ENCODE measurements at places on chromosomes 3 and 15.
A peak's percentile ranks its signal among the peaks of the same experiment; 100 is the strongest.

GRCh38 chr15:77584201-77584600 lies 48.5 kb downstream of the LINGO1 start:
- no peak for DNase-seq

DNA sequence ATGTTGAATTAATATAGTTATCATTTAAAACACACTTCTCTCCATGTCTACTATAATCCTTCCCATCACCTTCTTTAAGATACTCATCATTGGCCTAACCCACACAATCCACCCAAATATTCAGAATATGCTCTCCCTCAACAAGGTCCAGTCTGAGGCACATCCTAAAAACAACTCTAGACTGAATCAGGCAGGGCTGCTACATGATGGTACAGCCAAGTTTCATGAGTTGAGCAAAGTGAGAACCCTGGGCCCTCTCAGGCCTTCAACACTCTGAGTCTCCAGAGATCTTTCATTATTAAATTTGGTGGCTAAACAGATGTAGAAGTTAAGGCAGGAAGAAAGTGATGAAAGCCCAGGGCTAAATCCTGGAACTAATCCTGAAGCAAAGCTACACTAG lies 16.2 kb downstream of the ZNF148 start:
- no peak for DNase-seq

DNA sequence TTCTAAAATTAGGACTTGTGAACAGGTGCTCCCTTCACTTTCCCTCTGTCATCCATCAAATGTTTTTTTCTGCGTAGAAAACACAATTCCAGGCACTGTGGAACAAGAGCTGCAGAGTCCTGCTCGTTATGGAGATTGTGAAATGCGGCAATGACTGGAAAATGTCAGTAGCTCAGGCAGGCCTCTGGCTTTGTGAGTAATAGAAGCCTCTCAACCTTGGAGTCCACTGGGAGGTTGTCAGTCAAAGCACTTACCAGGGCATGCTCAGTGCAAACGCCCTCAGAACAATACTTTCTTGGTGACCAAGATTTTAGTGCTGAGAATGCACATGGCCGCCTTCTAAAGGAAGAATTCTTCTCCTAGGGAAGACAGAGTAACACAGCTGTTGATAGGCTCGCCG lies 26.7 kb upstream of the MED12L start:
- no peak for DNase-seq

DNA sequence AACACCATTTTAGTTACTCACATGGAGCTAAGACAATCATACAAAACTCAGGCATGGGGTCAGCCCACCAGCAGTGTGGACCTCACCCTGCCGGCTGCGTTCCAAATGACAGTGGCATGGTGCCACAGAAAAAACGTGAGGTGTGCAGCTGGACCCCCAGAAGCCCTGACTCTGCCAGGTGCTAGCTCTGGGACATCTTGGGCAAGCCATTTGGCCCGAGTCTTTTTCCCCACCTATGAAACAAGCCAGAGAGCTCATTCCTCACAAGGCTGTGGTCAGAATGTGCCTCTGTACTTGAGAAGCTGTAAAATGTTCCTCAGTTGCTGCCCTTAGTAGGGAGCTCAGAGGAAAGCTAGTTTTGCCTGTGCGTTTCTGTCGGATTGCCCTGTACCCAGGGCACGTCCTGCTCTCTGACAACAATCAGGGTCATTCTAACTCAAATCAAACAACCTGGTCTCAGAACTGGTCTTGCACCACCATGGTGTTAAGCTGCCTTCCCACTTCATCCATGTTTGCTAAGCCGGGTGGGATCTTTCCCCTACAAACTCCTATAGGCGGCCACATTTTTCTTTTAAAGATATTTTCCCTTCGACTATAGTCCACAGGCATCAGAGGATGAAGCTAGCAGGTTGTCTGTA lies 44.9 kb downstream of the LIPC start:
- no peak for DNase-seq

- no peak for DNase-seq
These were observed 2.0 kb upstream of the GP9 start for GRCh38 chr3:129058441-129059200.

GRCh38 chr3:194671511-194671899 lies 486 bp downstream of the LSG1 start:
- DNase-seq, result no peak

DNA sequence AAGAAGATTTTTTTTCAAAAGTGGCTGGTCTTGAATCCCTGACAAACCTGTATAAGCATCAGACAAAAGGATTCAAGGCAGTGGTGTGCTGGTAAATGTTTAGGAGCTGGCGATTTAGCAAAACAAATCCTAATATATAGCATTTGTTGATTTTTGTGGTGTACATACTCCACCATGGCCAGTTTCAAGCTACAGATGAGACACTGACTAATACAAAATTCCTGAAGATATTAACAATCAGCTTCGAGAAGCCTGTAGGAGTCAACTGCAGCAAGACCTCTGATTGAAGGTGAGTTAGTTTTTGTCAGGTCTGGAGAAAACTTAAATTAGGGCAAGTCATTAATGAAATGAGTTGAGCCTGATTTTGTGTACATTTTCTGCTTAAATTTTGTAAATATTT lies 6.7 kb downstream of the STRIT1 start:
- no peak for DNase-seq

GRCh38 chr3:90121326-90121725 lies 1013.9 kb downstream of the EPHA3 start:
- no peak for DNase-seq

DNA sequence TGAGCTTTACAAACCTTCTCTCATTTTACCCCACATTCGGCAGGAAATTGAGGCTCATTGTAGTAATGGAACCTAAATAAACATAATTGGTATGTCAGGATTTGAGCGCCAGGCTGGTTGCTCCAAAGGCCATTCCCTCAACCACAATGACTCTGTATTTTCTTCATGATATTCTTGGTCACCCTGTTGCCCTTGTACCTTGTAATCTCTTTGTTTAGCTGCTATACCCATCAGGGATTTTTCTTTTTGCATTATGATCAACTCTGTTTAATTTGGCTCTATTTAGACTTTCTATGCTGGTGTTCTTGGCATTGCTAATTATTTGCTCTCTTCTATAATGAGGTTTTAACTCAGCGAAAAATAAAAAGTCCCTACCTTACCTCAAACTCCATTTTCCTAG lies 29.8 kb downstream of the DUOX2 start:
- no peak for DNase-seq

GRCh38 chr3:62318752-62319569 lies 54.4 kb downstream of the FEZF2 start:
- peak; percentile 65 for DNase-seq

GRCh38 chr3:27885641-27886040 lies 163.5 kb upstream of the EOMES start:
- DNase-seq, result no peak

- DNase-seq, result no peak
These were observed 43.9 kb upstream of the POLG start for GRCh38 chr15:89378296-89379151.

DNA sequence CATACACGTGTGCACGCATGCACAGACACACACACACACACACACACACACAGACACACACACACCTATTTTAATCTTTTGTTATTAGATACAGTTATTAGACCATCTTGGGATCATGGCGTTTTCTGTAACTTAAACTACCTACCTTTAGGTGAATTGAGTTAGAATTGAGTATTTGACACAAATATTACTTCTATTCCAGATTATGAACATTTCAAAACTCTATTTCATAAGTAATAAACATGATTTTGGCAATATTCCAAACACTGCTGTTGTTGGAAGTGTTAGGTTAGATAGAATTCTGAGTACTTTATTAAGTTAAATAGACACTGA lies 65.6 kb downstream of the GLCE start:
- DNase-seq, result no peak

- DNase-seq, result no peak
These were observed at the start of gene ROBO2 for GRCh38 chr3:77039606-77040171. TSS of gene ROBO2 (plus strand) at chr3:77040099. CDS start at chr3:77040786, 687 bp downstream.

- no peak for DNase-seq
These were observed 27.6 kb upstream of the VILL start for GRCh38 chr3:37963016-37963415.

- DNase-seq, result no peak
These were observed 551.5 kb downstream of the FOXP1 start for GRCh38 chr3:71031914-71032521.

DNA sequence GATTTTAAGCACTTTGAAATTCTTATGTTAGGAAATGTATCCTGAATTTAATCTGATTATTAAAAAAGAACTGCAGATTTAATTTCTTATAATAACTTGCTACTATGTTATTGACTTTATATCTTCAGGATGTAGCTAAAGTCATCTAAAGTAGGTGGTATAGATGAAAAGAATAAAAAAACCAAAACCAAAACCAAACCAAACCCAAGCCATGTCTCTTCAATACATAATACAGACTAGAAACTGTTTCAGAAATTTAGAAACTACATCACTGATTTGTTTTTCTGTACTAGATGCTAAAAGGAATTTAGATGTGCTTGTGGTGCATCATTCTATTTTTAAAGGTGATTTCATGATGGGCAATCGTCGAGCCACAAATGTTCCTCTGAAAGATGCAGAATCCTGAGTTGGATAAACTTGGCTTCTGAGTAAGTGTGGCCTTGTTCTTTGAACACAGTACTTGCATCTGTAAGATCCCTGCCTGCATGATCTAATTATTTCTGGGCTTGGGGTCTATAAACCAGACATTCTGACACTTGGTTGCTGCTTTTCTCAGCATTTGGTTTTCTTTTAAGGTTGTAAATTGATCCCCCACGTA lies 287.1 kb upstream of the SUCLG2 start:
- no peak for DNase-seq

GRCh38 chr15:92365906-92366305 lies 27.8 kb upstream of the ST8SIA2 start:
- no peak for DNase-seq

DNA sequence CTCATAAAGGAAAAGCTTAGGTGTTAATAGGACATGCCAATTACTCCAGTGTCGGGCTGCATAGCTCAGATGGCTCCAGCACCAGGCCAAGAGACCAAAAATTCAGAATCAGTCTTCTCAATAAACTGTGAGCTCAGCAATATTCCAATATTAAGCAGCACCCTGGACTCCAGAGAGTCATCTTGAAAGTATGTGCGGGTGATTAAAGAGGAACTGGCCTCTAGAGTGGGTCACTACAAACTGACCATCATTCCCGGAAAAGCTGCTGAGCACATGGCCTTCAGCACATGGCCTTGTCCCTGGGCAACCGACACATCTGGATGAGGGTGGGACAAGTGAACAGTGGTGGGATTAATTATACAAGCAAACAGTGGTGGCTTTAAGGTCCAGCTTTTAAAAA lies 59.0 kb downstream of the MAGI1 start:
- DNase-seq, result no peak

DNA sequence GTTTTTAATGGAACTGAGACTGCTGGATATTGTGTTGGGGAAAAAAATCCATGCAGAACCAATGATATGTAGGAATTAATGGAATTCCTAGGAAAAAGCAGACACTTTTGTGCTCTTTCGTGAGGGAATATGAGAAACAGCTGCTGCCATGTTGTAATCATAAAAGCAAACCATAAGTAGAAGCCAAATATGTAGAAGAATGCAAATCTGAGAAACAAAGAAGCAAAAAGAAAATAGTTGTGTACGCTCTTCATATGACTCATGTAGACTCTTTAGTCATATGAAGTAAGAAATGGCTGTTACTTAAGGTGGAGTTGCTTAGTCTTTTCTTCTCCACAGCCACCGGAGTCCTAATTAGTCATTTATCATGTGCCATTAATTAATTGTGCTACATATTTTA lies 298.6 kb upstream of the ZNF717 start:
- no peak for DNase-seq

- no peak for DNase-seq
These were observed 193.8 kb upstream of the GOLIM4 start for GRCh38 chr3:168289471-168290008.

DNA sequence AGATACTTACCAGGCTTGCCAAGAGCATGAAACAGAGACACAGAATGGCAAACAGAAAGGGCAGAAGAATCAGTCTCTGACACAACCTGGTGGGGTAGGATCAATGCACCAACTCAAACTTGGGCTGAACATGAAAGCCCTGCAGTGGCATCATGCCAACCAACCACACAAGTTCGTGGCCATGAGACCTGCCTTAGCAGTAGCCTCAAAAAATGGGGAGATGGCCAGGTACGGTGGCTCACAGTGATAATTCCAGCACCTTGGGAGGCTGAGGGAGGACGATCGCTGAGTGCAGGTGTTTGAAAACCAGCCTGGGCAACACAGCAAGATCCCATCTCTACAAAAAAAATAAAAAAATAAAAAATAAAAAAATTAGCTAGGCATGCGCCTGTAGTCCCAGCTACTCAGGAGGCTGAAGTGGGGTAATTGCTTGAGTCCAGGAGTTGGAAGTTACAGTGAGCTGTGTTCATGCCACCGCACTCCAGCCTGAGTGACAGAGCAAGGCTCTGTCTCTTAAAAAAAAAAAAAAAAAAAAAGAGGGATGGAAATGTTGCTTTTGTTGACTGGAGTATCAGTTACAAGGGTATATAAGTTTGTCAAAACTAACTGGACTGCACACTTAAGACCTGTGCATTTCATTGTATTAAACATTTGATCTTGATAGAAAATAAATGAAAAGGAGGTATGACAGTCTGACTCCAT lies 93.4 kb downstream of the XXYLT1 start:
- DNase-seq, result no peak

GRCh38 chr3:27642796-27643195 lies 79.3 kb downstream of the EOMES start:
- DNase-seq, result no peak

GRCh38 chr3:121111914-121112612 lies 204.1 kb downstream of the STXBP5L start:
- DNase-seq, result no peak

GRCh38 chr3:39468108-39468436 lies 592 bp downstream of the MOBP start:
- DNase-seq, result no peak

DNA sequence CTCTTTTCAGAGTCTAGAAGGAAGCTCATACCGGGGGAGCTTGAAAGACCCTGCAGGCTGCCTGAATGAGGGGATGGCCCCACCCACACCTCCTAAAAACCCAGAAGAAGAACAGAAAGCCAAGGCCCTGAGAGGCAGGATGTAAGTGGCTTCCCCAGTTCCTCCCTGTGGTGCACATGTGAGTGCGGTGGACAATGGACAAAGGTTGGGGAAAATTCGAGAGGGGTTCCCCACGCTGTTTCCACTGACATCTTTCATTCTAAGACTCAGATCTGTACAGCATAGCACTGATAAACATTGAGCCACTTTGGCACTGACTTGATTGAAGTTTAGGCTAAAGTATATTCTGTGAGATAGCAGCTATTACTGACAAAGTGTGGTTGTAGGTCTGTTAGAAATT lies 79.5 kb upstream of the UMPS start:
- DNase-seq, result no peak

- no peak for DNase-seq
These were observed 3.6 kb upstream of the SPG21 start for GRCh38 chr15:64993290-64993689.

DNA sequence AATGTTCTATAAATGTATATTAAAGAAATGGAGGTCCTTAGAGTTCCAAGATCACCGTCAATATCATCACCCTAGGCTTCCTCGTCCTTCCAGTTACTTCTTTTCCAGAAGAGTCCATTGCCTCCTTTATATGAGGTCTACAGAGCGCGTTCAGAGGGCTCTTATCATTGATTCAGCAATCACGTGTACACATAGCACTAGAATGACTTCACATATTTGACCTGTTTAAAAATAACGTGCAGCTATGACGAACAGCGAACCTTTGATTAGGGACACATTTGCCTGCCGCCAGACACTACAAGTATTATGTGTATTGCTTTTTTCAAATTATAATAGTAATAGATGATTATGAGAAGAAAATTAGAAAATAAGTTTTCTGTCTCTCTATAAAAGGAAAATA lies 26.0 kb downstream of the IGF1R start:
- DNase-seq, result no peak

Data from stimulated activated CD8-positive, alpha-beta memory T cell treated with anti-CD3 and anti-CD28 coated beads, Interleukin-7, amount 100 ng/mL, for 24 hours (primary cell).